ENCODE measurements at places on chromosomes 11 and 22.

DNA sequence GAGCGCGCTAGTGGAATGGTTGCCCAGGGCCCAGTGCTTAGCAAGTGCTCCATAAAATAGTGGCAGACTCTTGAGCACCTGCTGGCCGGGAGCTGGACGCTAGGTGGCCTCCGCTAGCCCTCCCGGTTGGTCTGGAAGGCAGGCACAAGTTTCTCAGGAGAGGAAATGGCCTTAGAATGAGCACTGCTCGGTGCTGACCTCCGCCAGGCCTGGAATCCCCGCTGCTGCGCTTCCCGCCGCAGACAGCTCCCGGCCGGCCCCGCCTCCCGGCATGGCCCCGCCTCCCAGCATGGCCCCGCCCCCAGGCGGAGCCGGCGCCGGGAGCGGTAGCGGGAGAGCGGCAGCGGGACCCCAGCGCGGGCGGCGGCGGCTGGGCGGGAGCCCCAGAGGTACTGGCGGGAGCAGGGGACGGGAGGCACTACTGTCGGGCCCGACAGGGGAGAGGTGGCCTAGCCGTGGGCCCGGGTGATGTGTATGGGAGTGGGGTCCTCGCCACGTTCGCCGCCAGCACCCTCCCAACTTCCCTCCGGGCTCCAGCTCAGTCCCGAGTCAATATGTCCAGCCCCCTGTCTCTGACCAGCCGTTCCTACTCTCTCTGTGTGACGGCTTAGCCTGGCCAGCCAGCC lies at the start of gene SIPA1:
Gene SIPA1 (plus strand): TSS at position 308 of the 626 bp plus-strand sequence. CDS start 2,821 bp downstream, outside the sequence.
- no peak for DNase-seq

GRCh38 chr11:34614344-34615104 lies 6.4 kb upstream of the EHF start:
- DNase-seq, result no peak

DNA sequence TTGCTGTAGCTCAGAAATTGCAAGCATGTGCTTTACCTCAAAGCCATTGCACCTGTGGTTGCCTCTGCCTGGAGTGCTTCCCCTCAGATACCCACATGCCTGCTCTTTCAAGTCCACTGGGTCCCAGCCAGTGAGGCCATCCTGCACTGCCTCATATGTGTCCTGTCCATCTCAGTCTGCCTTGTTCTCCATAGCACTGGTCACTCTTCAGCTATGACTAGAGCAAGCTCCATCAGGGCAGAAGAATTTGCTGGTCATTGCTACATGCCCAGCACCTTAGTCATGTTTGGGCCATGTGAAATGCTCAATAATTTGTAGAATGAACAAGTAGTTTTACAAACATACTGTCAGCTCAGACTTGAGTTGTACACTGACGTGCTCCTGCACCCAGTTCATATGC lies 64.4 kb upstream of the HORMAD2 start:
- DNase-seq, result no peak

GRCh38 chr22:46815896-46816731 lies 53.7 kb downstream of the TBC1D22A start:
- no peak for DNase-seq

- DNase-seq, result no peak
Measured at GRCh38 chr11:117022526-117022925, 75.7 kb downstream of the SIK3 start.

- no peak for DNase-seq
Measured at GRCh38 chr11:65309006-65309405, 5.7 kb upstream of the CDC42EP2 start.

DNA sequence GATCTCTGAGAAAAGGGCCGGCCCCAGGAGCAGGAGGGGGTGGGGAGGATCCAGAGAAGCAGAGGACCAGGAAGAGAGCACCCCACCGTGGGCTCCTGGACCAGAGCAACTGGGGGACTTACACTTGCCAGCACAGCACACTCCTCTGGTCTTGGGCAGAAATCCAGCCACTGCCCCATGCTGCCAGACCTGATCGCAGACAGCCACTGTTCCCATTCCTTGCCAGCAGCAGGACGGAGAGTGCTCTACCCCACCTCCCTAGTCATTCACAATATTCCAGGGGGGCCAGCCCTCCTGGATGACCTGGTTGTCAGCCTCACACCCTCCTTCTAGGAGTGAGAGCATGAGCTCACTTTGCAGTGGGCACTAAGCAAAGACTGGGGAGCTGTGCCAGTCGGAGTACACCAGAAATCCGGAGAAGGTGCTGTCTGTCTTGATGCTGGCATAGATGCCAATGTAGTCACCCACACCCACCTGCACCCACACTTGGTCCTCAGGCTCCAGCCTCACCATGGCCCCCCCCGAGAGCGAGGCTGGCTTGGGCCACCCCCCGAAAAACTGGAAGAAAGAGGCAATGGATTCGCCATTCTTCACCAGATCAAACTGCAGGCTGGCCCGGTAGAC lies 1.6 kb downstream of the C1QTNF5 start:
- no peak for DNase-seq

DNA sequence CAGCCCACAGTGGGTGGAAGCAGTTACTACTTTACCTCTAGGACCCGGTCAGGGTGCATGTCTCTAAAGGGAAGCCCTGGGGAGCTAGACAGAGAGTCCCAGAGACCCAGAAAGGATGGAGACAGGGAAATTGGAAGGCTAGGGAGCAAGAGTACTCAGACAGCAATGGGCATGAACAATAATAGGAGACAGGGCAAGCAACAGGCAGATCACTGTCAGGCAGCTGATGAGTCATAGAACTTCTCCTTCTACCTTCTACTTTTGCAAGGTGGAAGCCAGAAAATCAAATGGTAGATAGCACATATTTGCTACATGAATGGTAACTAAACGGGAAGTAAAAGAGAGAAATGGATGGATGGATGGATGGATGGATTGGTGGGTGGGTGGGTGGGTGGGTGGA lies 19.6 kb downstream of the CD5 start:
- no peak for DNase-seq

GRCh38 chr11:45856044-45856468 lies 8.8 kb downstream of the CRY2 start:
- no peak for DNase-seq

- no peak for DNase-seq
Measured at GRCh38 chr11:78806214-78807004, 231.7 kb upstream of the NARS2 start.

DNA sequence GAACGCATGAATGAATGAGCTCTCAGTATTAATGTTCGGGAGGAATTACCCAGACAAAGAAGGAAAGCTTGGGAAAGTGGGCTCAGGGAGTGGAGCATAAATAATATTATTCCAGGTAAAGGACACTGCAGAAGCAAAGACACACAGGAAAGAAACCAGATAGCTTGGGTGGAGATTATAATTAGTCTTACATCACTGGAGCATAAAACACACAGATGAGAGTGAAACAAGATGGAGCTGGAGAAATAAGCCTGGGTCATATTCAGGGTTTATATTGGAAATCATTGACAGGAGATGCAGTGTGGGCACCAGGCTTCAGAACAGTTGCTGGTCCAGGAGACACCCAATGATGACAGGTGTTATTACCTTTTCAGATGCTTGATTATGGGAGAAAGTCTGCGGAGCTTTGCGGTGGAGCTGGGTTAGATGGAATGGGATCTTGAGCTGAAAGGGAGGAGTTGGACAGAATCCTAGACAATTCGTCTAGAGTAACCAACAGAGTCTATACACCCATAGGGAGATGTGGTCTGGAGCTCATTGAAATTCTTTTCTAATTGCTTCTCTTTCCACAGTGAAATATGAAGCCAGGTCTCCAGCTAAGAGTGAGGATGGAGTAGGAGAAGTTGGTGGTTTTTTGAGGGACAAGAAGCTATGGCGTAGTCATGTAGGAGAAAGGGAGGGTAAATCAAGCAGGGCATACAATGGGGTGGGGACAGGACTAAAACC lies 227.2 kb downstream of the FAM76B start:
- DNase-seq, result no peak

- DNase-seq, result no peak
Measured at GRCh38 chr22:45196308-45196707, 32.6 kb downstream of the NUP50 start.

DNA sequence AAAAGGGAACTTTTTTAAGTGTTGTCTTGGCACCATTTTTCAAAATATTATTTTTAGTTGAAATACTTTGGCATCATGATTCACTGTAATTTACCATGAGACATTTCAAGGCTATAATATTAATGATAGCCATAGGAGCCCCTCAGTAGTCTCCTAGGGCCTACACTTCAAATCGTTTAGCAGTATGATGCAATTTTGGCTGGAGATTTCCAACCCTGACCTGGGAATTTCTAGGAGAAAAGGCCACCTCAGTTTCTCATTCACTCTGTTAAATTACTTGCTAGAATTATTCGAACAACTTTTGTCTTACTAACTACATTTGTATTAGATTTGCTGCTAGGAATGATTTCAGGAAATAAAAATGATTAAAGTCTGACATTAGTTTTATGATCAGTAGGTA lies 1610.9 kb upstream of the RAG2 start:
- DNase-seq, result no peak

DNA sequence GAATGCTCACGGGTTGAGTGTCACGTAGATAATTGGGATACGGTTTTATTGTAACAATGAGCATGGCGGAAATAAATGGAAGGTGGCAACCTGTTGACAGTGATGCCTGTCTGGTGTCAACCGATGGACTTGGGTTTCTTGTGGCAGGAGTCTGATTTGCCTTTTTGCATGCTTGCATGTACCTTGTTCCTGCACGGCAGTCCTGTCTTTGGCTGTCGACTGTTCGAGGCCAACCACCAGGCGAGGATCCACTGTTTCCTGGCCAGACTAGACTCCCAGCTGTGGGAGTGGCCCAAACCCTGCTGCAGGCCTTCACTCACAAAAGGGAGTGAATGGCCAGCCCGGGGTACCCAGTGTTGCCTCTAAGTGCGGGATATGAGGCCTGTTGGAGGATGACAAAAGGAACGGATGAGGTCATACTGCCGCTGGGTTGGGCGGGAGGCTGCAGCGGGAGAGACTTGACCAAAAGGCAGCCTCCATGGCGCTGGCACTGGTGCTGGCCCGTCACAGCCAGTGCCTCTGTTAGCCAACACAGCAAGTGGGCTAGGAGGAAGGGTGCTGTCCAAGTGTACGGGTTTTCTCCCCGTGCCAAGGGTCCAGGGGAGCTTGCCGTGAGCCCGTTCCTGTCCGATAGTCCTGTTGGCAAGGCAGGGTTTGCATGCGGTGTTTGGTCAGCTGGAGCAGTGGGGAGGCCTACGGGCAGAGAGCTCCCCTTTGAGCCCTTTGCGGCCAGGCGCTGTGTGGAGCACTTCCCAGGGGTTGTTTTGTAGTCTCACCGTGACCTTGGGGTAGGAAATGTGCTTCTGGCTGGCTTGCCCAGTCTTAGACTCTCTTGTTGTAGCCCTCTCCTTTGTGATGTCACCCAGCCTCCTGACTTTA lies 974 bp downstream of the DGCR8 start:
- no peak for DNase-seq

All from activated CD8-positive, alpha-beta memory T cell treated with anti-CD3 and anti-CD28 coated beads for 1 hour (primary cell).